ENCODE measurements at places on chromosomes 16 and 17.
A peak's percentile ranks its signal among the peaks of the same experiment; 100 is the strongest.

DNA sequence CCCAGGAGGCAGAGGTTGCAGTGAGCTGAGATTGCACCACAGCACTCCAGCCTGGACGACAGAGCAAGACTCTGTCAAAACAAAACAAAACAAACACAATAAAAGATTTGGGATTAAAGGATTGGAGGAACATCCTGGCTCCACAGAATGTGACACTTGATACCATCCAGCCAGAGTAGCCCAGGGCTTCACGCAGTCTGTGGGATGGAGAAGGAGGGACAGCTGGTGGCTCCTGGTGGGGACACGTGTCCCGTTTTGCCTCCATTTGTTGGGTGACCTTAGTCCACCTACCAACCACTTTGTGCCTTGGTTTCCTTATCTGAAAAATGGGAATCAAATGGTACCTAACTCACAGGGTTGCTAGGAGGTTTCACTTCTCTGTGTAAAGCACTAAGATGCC, 12.4 kb upstream of the CYB561 start:
- DNase-seq: no peak

DNA sequence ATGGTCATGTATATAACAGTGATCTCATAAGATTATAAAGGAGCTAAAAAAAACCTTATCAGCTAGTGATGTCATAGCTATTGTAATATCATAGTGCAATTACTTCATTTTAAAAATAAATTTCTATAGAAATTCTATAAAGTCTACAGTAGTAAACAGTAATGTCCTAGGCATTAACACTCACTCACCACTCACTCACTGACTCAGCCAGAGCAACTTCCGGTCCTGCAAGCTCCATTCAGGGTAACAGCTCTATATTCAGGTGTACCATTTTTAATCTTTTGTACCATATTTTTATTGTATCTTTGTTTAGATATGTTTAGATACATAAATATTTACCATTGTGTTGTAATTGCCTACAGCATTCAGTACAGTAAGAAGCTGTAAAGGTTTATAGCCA, 524.4 kb upstream of the CDH5 start:
- no peak for DNase-seq

GRCh38 chr17:43832168-43832975, 574 bp downstream of the MPP3 start:
- DNase-seq: peak; percentile 67

DNA sequence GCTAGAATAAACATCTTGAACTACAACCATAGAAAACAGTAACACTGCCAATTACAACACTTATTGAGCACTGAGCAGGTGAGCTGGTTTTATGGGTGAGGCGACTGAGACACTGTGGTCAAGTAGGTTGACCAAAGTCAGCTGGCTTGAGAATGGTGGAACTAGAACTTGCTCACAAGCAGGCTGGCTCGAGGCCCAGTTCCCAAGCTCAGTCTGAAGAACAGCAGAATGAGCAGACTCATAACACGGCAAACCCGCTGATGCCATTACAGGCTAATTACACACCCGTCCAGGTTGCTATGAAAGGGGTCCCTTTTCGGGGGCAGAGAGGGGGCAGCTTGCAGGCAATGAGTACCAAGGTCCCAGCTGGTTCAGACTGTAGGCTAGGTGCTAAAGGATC, 6.5 kb downstream of the ZZEF1 start:
- DNase-seq: no peak

- no peak for DNase-seq
These were observed 16.3 kb upstream of the ATP2A3 start for GRCh38 chr17:3980381-3981014.

DNA sequence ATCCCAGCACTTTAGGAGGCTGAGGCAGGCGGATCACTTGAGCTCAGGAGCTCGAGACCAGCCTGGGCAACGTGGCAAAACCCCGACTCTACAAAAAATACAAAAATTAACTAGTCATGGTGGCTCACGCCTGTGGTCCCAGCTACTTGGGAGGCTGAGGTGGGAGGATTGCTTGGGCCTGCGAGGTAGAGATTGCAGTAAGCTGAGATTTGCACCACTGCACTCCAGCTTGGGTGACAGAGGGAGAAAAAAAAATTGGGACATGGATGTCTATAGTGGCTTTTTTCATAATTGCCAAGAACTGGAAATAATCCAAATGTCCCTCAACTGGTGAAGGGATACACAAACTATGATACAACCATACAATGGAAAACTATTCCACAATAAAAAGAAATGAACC, 28.6 kb downstream of the OSBPL7 start:
- no peak for DNase-seq

- peak; percentile 80 for DNase-seq
These were observed 17.1 kb downstream of the TBX2 start for GRCh38 chr17:61416540-61417363.

- no peak for DNase-seq
These were observed 2.1 kb downstream of the IGFALS start for GRCh38 chr16:1791256-1791942.

GRCh38 chr17:55319933-55320593, 55.3 kb downstream of the HLF start:
- no peak for DNase-seq

GRCh38 chr16:3762107-3762750, 44.9 kb upstream of the TRAP1 start:
- no peak for DNase-seq

DNA sequence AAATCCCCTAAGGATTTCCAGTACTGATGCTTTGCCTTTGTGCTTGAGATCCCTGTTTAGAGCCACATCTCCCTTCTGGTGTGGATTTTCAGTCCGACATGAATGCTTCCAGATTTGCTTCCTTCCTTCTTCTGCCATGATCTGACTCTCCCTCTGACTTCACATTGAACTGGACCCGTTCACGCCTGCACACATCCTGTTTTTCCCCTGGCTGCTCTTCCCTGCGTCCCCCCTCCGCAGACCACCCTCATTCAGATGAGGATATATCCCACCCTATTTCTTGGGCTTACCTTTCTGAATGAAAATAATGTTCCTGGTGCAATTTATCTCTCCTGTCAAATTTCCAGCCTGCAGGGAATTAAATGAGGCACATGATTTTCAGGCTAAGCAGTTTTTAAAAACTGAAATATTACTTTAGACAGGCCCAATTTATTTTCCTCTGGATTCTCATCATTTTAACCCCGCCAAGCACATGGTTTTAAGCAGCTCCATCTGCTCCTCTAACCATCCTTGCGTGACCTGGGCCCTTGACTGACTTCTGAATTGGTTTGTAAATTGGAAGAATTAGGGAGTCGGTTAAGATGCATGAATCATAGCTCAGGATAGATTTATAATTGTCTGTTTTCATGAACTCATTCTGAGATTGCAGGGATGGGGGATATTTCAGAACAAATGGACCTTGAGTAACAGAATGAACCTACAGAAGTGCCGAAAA, 59.2 kb downstream of the BMERB1 start:
- DNase-seq: no peak

DNA sequence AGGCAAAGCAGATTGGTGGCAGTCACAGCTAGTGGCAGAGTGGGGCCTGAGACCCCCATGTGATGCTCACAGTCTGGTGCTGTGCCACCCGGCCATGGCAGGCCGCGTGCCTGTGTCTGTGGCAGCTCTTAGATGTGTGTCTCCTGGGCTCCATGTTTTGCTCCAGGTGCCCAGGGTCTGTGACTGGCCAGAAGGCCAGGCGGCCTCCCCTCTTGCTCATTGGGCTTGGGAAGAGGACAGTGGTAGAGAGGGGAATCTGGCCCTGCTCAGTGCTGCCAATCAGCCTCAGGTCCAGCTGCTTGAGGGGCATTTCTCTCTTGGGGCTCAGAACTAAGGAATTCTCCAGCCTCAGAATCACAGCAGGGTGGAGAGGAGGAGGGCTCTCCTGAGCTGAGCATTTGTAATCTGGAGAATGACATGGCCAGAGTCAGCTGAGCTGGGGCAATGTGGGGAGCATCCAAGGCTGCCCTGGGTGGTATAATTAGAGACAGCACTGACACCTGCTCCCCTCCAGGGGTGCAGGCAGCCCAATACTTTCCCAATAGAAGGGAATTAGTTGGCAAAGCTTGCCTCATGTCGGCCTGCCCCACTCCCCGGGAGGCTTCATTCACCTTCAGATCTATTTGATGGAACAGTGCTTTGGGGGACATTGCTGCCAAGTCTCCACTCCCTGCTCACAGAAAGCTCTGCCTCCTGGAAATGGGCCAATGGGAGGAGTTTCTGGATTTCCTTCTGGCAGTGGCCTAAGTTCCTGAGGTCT, 2.7 kb upstream of the LASP1NB start:
- peak; percentile 69 for DNase-seq

GRCh38 chr16:23516366-23517137, 6.3 kb upstream of the GGA2 start:
- DNase-seq: no peak

- no peak for DNase-seq
These were observed 3.0 kb upstream of the GAN start for GRCh38 chr16:81311762-81312161.

DNA sequence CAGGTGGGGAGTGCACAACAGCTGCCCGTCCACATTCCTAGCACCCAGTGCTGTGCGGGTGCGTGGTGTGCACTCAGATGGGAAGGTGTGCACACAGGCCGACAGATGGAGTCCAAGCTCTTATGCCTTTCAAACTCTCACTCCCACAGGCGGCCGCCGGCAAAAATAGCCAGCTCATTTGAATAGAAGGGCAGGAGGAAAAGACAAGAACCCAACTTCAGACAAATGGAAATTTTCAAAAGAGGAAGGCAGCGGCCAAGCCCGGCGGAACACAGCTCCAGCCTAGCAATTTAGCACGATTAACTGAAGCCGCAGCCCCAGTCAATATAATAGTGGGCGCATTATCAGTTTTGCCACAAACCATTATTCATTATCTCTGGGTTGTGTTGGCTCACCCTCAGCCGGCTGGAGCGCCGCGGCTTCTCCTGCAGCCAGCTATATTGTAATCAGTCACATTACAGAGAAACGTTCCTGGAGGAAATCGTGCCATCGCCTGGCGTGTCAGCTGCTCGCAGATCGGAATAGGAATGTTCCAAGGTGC, 103.9 kb upstream of the SEC14L1 start:
- no peak for DNase-seq

DNA sequence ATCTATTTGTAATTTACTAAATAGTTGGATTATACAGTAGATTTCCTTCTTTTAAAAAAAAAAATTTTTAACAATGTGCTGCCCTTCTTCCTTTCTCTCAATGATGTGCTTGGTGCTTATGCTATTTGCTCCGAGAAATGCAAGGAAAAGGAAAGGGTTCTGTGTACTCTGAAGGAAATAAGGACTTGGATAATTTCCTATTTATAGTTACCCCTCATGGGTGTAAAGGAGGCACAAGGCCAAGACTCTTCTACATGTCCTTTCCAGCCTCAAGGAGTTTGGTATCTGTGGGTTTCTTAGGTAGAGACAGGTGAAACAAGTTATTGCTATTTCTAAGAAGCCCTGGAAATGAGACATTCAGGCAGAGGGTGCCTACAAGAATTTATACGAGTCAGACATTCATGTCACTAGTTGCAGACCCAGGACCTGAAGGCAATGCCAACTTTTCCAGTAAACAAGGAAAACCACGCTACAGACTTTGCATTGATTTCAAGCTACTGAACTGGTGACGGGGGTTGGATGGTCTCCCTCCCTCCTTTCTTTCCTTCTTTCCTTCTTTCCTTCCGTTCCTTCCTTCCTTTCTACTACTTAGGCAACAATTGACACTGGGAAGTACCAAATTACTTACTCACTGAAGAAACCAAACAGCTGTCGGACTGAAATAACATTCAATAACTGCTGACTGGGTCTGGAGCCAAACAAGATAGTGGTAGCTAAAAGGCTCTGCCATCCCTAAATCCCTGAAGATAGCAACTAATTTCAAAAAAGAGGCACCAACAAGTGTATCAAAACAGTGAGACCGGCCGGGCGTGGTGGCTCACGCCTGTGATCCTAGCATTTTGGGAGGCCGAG, 33.8 kb upstream of the GHDC start:
- DNase-seq: no peak

DNA sequence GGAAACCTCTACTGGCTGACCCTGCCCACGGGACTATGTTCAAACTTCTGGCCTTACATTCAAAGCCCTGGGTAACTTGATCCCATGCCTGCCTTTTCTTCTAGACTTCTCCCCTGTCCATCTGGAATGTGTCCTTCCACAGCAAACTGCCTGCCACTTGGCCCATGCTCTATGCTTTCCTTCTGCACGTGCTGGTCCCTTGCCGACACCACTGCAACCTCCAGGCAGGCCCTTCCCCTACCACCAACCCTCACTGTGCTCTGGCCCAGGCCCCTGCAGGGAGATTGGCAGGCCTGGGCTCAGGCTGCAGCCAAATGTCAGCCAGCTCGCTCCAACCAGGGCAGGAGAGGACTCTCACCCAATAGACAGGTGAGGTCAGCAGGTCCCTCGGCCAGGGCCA, 11.0 kb downstream of the HSD11B2 start:
- DNase-seq: no peak

DNA sequence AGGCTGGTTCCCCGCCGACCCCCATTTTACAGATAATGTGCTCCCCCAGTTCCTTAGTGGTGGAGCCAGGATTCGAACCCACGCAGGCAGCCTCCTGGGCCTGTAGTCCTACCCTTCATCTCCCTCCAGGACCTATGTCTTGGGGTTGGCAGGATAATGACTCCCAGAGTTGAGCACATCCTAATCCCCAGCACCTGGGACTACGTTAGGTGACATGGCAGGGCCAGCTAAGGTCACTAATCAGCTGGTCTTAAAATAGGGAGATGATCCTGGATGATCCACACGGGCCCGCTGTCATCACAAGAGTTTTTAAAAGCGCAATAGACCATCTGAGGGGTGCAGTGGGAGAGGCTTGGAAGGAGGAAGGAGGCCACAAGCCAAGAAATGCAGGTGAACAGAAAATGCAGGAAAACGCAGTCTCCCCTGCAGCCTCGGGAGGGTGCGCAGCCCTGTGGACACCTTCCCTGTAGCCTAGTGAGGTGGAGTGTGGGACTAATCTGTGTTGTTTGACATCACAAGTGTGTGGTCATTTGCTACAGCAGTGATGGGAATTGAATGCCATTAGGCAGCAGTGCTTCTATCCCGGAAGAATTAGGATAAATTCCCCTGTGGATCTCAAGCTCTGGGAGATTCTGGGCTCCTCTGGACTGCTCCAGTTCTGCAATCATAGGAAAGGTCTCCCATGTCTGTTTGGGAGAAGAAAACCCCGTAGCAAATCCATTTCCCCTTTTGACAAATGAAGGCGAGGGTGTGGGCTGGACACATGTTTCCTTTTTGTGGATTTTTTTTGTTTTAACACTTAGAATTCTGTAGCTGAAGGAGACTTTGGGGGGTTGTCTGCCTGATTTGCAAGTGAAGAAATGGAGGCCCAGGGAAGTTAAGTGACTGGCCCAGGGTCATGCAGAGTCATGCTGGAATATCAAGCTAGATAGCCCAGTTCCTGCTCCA, 297.7 kb downstream of the SEC14L1 start:
- no peak for DNase-seq

GRCh38 chr17:12388226-12388625, 277.5 kb upstream of the MYOCD start:
- no peak for DNase-seq
